ENCODE measurements at places on chromosomes 2 and 18. TPM values are rescaled to one million over a fixed set of nuclear protein-coding genes. Genes with fewer than 3 reads are reported as not detected.

DNA sequence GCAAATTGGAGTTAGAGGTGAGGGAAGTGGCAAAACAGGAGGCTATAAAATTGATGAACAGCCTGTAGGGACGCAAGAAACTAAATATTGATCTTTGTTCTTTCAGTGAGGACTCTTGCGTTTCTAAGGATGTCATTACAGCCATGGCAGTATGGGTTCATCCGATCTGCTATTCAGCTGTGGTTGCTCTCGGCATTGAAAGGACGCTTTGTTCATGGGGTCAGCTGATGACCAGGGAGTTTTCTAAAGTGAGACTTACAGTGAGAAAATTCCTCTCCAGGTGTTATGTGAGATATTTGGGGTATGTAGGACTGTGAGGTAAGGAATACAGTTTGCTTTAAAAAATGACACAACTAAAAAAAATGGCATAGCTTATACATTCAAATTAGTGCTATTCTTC, 52.7 kb upstream of the PELI1 start:
- no peaks in the 10 kb centered on the region for H3K36me3 ChIP-seq
- H3K4me3 ChIP-seq: no peak overlapping the region
- no peaks in the 10 kb centered on the region for H3K27me3 ChIP-seq
- DNase-seq: no peak

- no peak overlapping the region for H3K27ac ChIP-seq
- no peaks in the 10 kb centered on the region for H3K4me1 ChIP-seq
- no peak for DNase-seq
- H3K27me3 ChIP-seq: no peaks in the 10 kb centered on the region
These were observed 24.2 kb downstream of the CCT7 start for GRCh38 chr2:73258186-73258912.

GRCh38 chr2:6337472-6337820, 528.3 kb downstream of the CMPK2 start:
- H3K36me3 ChIP-seq: no peaks in the 10 kb centered on the region
- no peak overlapping the region for H3K27ac ChIP-seq
- DNase-seq: no peak
- no peaks in the 10 kb centered on the region for H3K4me1 ChIP-seq

- no peak for DNase-seq
- peaks cover 21% of the 10 kb centered on the region for H3K4me1 ChIP-seq
- H3K27me3 ChIP-seq: no peaks in the 10 kb centered on the region
These were observed 937 bp upstream of the LANCL1 start for GRCh38 chr2:210477496-210477895.

DNA sequence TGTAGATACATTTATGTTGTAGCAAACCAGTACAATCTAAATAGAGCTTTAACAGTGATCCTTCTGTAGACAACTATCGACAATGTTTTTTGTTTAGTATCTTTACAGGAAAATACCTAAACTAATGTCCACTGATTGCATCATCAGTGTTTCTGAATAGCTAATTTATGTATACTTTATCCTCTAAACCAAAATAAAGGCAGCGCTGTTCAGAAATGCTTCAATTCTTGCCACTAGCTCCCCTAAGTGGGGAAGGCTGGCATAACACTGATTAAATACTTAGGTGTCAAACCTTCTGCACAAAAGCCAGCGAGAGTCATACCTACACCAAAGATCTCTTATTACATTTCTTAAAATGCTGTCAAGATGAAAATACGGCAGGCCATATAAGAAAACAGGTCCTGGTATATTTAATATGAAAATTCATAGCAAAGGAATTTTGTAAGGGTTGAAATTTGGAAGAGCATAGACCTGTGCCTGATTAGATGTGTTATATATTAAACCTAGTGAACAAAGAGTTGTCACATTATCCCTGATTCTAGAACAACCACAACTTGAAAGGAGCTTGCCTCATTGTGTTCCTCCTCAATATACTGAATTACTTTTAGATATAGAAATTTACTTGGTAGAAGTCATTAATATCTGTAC, 1693.4 kb upstream of the SLC39A10 start:
- H3K4me3 ChIP-seq: no peak overlapping the region
- no peak for DNase-seq
- no peaks in the 10 kb centered on the region for H3K27me3 ChIP-seq
- H3K36me3 ChIP-seq: no peaks in the 10 kb centered on the region
- no peaks in the 10 kb centered on the region for H3K4me1 ChIP-seq
- H3K27ac ChIP-seq: no peak overlapping the region

GRCh38 chr2:197073270-197073669, 146.8 kb upstream of the PGAP1 start:
- H3K27me3 ChIP-seq: no peaks in the 10 kb centered on the region
- no peak overlapping the region for H3K27ac ChIP-seq
- no peak for DNase-seq
- H3K4me3 ChIP-seq: no peak overlapping the region

DNA sequence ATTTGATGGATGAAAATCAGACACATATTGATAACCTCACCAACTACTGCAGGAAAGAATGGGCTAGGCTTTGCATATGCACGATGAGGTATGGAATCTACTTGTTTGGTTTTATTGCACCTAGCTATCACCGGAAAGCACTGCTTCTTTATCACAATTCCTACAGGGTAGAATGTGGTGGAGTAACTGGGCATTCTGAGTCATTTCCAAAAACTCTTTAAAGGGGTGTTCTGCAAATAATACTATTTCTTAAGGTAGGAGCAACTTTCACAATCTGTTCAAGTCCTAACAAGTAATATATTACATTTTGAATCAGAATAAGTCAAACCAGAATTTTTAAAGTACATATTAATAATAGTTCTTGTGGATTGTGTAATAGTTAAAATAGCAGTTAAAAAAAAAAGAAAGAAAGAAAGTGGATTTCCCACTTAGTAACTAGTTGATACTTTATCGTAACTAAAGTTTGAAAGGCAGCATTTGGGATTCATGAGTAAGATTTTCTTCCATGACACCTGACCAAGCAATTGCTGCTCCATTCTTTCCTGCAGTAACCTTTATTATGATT, 40.5 kb downstream of the INO80C start:
- no peaks in the 10 kb centered on the region for H3K36me3 ChIP-seq
- H3K4me1 ChIP-seq: peaks cover 4% of the 10 kb centered on the region
- H3K4me3 ChIP-seq: no peak overlapping the region
- no peak overlapping the region for H3K27ac ChIP-seq
- no peak for DNase-seq
- H3K27me3 ChIP-seq: no peaks in the 10 kb centered on the region

DNA sequence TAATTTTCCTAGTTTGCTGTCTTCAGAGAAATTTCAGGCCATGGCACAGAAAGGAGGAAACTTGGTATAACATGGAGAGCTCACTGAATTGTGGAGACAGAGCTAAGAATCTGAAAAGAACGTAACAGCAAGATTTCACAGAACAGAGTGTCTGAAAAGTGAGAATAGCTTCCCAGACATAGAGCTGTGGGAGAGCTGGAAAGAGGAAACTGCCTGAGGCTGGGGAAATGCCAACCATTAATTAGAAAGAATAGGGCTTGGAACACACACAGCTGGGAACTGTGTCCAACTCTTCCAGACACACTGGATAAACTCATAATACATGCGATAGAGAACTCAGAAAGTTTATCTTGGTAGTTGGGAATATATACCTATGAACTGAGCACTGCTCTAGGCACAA, 51.6 kb upstream of the KYNU start:
- no peaks in the 10 kb centered on the region for H3K36me3 ChIP-seq
- H3K27ac ChIP-seq: no peak overlapping the region
- H3K4me1 ChIP-seq: no peaks in the 10 kb centered on the region

GRCh38 chr2:46878240-46878877, 37.2 kb downstream of the MCFD2 start:
- H3K4me1 ChIP-seq: peaks cover 32% of the 10 kb centered on the region
- no peaks in the 10 kb centered on the region for H3K36me3 ChIP-seq
- no peak for DNase-seq
- no peak overlapping the region for H3K27ac ChIP-seq
- H3K27me3 ChIP-seq: no peaks in the 10 kb centered on the region
- no peak overlapping the region for H3K4me3 ChIP-seq

DNA sequence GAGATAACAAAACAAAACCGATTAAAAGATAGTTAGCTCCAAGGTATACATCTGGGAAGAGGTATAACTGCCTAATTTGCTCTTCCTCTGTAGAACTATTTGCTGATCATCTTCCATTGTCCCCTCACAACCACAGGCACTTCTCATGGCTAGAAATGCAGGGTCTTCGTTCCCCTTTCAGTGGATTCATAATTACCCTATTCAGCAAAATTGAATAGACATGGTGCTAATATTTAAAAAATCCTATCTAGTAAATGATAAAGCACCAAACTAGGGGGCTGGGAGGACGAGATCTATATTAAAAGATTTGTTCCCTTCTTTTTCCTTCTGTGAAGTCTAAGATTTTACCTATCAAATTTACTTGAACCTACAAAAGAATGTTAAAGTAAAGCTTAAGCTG, 30.8 kb upstream of the ADAM17 start:
- H3K4me1 ChIP-seq: peaks cover 5% of the 10 kb centered on the region
- DNase-seq: no peak
- H3K27me3 ChIP-seq: no peaks in the 10 kb centered on the region
- no peak overlapping the region for H3K27ac ChIP-seq

- H3K36me3 ChIP-seq: no peaks in the 10 kb centered on the region
- H3K4me1 ChIP-seq: no peaks in the 10 kb centered on the region
- H3K4me3 ChIP-seq: no peak overlapping the region
- H3K27me3 ChIP-seq: no peaks in the 10 kb centered on the region
These were observed 136.2 kb downstream of the CERS6 start for GRCh38 chr2:168592181-168592831.

- H3K27me3 ChIP-seq: no peaks in the 10 kb centered on the region
- no peaks in the 10 kb centered on the region for H3K36me3 ChIP-seq
- no peak overlapping the region for H3K4me3 ChIP-seq
- H3K27ac ChIP-seq: no peak overlapping the region
- DNase-seq: no peak
- no peaks in the 10 kb centered on the region for H3K4me1 ChIP-seq
These were observed 1108.9 kb upstream of the CRIM1 start for GRCh38 chr2:35246702-35247101.

- H3K36me3 ChIP-seq: peaks cover 10% of the 10 kb centered on the region
- peak overlapping the region; percentile 16 for H3K27ac ChIP-seq
- DNase-seq: peak; percentile 42
- no peaks in the 10 kb centered on the region for H3K27me3 ChIP-seq
- H3K4me3 ChIP-seq: no peak overlapping the region
- peaks cover 8% of the 10 kb centered on the region for H3K4me1 ChIP-seq
These were observed 44.4 kb upstream of the TMEM182 start for GRCh38 chr2:102717308-102718018.

- H3K36me3 ChIP-seq: no peaks in the 10 kb centered on the region
- no peak overlapping the region for H3K4me3 ChIP-seq
- peak overlapping the region; percentile 82 for H3K27ac ChIP-seq
- no peaks in the 10 kb centered on the region for H3K27me3 ChIP-seq
These were observed 146.3 kb downstream of the RTN4 start for GRCh38 chr2:54903736-54904554.

DNA sequence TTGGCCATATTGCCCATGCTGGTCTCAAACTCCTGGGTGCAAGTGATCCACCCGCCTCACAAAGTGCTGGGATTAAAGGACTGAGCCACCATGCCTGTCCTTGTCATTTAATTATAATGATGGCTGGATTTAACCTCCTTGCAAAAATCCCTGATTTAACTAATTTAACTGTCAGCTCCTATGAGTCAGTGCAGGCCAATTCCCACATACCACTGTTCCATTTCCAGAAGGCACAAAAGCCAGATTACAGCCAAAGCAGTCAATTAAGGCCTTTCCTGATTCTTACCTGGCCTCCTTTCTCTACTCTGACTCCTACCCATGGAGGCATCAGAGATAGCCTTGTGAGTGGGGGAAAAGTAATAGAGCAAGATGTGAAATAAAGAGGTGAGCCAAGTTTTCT, 12.3 kb upstream of the SLC35F5 start:
- H3K4me1 ChIP-seq: peaks cover 4% of the 10 kb centered on the region
- no peaks in the 10 kb centered on the region for H3K27me3 ChIP-seq
- no peak for DNase-seq
- no peaks in the 10 kb centered on the region for H3K36me3 ChIP-seq
- no peak overlapping the region for H3K27ac ChIP-seq

DNA sequence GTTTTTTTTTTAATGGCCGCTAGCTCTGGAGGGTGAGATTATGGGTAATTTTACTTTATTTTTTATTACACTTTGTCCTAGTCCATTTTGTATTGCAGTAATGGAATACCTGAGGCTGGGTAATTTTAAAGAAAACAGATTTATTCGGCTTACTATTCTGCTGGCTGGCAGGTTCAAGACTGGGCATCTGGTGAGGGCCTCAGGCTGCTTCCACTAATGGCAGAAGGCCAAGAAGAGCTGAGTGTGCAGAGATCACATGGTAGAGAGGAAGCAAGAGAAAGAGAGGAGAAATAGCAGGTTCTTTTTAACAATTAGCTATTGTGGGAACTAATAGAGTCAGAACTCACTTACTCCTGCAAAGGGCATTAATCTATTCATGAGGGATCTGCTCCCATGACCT, 52.4 kb upstream of the ARHGAP28 start:
- no peak for DNase-seq
- H3K27me3 ChIP-seq: no peaks in the 10 kb centered on the region
- no peaks in the 10 kb centered on the region for H3K36me3 ChIP-seq
- no peaks in the 10 kb centered on the region for H3K4me1 ChIP-seq
- H3K27ac ChIP-seq: no peak overlapping the region
- H3K4me3 ChIP-seq: no peak overlapping the region

- no peak overlapping the region for H3K4me3 ChIP-seq
- H3K4me1 ChIP-seq: no peaks in the 10 kb centered on the region
- DNase-seq: no peak
These were observed 157.4 kb downstream of the DTNA start for GRCh38 chr18:34867520-34867919.

SERPINB13 gene
- not detected for total RNA-seq

IL1R1 gene
- 39.8 TPM for total RNA-seq

LINC00305 gene
- total RNA-seq: not detected

CTDP1 gene
- 21.6 TPM for total RNA-seq

OTX1 gene
- not detected for total RNA-seq

ONECUT2 gene
- total RNA-seq: 0.04 TPM

NT5C1B gene
- not detected for total RNA-seq

CNDP1 gene
- total RNA-seq: not detected

SNORC gene
- total RNA-seq: 0.56 TPM

All from psoas muscle (tissue), 8 donors.